ENCODE measurements at places on chromosomes 7 and 10.

GRCh38 chr10:36425131-36425797, 700.1 kb upstream of the ANKRD30A start:
- no peak for DNase-seq

GRCh38 chr7:72040641-72041040, 371.5 kb downstream of the CALN1 start:
- no peak for DNase-seq

DNA sequence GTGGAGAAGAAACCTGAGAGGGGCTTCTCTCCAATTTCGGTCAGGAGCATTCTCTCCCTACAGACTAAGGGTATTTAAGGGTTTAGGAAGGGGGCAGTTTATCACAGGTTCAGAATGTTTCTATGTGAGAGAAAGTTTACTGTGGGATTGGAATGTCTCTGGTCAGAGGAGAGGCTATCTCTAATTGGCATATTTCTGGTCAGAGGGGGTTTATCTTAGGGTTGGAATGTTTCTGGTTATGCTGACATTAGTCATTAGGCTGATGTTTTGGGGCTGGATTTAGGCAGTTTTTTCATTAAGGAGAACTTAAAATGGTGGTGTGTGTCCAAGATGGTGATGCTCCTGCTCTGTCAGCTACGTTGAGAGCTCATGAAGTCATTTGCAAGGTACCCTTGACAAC, 758.0 kb downstream of the TYW1 start:
- no peak for DNase-seq

DNA sequence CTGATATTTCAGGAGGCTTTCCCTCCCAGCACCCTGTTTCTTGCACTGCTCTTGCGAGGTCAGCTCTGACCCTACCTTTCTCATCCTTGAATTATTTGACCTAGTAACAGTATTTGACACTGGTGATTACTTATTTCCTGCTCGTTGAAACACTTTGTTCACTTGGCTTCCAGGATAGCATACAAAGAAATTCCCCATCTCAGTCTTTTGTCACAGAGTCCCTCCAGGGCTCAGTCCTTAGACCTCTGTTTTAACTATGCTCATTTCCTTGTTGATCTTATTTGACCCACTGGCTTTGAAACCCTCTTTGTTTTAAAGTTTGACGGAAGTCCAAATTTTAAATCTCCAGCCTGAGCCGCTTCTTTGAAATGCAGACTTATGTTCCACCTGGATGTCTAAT, 29.9 kb downstream of the BMPR1A start:
- no peak for DNase-seq

- DNase-seq = no peak
These were observed 58.5 kb upstream of the ECHDC3 start for GRCh38 chr10:11683529-11684320.

DNA sequence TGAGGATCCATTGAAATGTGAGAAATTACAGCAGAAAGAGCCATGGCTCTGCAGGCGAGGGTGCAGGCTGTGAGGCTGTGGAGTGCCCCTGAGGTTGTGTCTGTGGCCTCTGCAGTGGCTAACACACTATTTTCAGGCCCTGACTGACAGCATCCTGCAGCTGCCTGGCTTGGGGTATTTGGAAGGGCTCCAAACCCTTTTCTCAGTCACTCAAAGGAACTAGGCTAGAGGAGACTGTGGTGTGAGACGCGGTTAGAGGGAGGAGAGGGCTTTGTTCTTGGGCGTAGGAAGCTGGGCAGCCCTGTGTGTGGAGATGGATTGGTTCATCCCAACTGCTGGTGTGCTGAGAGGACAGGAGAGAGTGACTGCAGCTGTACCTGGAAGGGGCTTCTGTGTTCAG, 134.9 kb downstream of the RAMP3 start:
- peak; percentile 38 for DNase-seq

DNA sequence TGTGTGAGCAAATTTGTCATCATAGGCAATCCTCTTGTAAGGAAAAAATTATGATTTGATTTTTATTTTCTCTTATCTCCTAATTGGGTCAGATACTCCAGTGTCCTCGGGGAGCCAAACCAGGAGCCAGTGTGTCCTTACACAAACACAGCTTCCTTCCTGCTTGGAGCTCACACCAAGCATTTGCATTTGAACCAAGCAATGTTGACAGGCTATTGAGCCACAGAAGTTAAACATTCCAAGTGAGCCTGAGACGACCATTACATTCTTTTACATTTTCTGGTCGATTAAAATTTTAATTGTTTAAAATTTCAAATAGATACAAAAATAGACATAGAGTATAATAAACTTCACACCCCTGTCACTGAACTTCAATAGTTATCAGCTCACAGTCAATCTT, 194.8 kb downstream of the CFTR start:
- DNase-seq = no peak

DNA sequence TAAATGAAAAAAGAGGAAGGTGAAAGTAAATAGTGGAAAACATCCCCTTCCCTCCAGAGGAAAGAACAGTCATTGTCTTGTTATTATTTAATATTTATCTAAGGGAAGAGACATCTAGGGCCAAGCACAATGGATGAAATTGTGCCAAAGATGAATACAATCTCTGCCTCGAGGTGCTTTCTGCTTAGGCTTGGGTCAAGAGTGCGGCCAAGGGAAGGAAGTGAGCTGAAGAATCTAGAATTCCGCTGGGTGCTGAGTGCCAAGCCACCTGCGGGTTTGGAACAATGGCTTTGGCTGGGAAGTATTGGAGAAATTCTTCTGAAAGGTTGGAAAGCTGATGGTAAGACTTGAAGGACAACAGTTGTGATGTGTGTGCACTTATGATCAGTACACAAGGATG, 531.3 kb upstream of the FZD8 start:
- DNase-seq = no peak

DNA sequence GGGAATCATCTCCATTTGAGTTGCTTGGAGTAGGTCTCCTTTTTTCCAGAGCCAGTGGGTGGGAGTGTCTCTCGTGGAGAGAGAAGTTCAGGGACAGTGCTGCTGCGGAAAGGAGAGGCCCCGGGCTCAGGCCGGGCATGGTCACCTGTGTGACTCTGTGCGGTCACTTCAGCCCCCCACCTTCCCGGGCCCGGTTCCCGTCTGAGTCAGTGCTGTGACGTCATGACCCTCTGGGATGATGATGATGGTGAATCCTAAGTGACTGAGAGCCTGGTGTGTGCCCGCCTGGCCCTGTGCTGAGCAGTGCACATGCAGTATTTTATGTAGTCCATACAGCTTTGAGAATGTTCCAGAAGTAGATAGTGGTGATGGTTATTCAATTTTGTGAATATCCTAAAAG, 32.6 kb upstream of the AP5Z1 start:
- no peak for DNase-seq

- no peak for DNase-seq
These were observed 156.9 kb upstream of the C7orf33 start for GRCh38 chr7:148433521-148434180.

DNA sequence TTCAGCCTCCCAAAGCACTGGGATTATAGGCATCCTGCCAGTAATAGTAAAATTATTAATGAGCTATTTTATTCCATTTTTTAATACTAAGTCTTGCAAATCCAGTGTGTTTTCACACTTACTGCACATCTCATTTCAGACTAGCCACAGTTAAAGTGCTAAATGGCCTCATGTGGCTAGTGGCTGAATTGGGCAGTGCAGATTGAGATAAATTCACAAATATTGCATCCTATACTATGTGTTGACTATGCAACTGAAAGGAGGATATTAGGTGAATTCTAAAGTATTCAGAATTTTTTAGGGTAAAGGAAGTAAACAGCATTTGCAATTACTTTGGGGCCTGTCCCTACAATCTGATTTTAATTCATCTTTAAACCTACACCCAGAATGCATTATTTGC, 10.2 kb downstream of the APBB1IP start:
- no peak for DNase-seq

DNA sequence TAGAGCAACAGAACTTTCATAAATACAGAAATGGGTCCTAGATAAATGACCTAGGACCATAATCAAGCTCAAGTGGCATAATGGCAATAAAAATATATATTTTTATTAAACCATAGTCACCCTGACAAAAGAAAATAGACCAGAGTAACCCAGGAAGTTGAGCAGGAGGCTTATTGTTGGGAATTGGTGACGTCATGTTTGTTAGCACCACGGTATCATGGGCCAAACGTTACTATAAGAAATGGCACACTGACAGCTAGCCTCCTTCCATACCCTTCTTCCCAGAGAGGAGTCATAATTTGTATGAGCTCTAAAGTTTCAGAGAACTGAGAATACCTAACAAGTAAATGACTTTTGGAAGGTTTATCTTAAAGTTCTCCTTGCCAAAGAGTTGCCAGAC, 1698.2 kb downstream of the REEP3 start:
- no peak for DNase-seq

GRCh38 chr10:45227042-45227441, 88.4 kb downstream of the OR13A1 start:
- DNase-seq = no peak

DNA sequence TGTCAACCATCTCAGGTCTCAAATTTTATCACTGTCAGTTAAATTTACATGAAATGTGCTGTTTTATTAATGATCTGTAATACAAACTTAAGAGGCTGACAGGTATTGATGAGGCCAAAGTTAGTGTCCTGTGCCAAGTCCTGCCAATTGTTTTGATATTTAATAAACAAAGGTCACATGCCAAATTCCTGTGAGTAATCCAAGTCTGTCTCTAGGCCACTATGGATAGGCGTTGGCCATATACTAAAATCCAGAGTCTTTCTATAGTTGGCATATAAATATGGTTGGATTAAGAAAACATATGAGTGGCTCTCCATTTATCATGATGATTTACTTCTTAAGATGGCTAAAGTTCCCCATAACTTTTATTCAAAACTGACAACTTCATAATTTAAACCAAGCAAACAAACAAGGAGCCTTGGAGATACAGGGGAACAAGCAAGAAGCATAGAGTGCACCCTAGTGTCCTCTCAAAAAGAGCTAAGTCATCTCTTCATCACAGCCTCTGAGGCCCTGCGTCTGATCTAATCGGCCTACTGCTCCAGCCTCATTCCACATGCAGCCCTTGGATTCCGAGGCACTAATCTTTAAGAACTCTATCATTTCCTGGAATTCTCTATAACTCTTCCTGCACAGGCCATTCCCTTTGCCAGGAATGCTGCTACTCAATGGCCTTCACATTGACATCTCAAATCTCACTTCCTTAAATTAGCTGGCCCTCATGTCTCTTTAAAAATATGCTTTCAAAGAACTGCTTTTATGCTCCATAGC, 32.7 kb upstream of the NRCAM start:
- DNase-seq = no peak

- no peak for DNase-seq
These were observed 93.8 kb downstream of the MARCHF5 start for GRCh38 chr10:92384741-92385140.

GRCh38 chr10:18406136-18406535, 245.3 kb downstream of the NSUN6 start:
- DNase-seq = no peak

DNA sequence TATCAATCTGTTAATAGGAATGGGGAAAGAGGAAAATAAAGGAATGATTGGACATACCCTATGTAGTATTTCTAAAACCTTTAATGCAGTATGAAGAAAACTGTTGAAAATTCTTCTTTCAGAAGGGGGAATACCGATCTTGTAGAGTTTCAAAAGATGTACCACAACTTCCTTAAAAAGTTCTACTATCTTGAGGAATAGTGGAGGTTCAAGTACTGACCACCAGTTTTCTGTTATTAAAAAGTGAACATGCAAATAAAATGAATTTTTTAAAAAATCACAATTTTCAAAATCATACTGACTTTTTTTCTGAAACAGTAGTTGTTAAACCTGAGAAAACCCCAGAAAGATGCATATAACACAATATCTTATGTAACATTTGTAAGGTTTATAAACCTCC, 86.5 kb downstream of the HERC4 start:
- DNase-seq = no peak

DNA sequence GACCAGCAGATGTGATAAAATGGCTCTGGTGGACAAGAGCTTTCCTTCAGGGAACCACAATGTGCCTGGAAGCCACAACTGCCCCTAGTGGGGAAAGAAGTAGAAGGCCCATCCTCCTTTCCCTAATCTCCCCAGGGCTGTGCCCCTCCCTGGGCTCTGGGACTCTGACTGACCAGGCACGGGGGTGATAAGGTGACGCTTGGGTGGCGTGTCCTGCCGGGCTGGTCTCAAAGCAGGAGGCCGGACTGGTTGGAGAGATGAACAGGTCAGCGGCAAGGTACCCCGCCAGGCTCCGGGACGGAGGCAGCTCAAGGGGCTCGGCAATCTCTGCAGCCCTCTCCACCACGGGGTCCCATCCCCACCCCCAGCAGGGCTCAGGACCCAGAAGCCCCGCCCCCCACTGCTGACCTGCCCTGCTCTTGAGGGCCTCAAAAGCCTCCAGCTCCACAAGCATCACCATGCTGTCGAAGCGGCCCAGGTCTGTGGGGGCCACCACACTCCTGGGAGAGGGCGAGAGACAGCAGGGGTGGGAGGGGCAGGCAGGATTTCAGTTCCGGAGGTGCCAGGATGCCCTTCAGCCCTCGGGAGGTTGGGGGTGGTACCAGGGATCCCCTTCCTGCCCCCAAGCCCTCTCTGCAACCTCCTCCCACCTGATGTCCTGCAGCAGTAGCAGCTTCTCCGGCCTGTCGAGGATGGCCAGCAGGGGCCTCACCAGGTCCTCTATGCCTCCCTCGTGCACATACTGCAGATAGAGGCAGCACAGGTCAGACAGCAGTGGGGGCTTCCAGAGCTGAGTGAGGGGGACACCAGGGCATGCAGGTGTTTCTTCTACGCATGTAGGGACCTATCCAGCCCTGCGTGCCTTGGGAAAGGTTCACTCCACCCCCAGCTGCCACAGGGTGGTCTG, 12.2 kb downstream of the LZTS2 start:
- DNase-seq = no peak

- DNase-seq = no peak
These were observed 15.3 kb downstream of the NHLRC2 start for GRCh38 chr10:113869789-113870188.

DNA sequence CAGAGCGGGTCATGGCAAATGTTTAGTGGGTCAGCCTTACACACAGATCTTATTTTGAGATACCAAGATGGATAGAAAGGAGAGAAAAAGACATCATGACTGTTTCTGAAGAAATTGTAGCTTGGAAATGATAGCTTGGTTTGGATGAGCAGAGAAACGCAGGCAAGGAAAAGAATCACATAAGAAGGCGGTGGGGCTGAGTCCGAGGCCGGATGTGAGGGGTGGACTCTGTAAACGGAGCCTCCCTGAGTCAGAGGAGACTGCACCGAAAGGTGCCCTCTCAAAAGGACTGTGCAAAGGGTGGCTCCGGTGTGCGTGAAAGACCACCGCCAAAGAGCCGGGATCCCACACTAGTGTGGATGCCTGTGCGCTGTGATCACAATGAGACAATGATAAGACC, 53.7 kb downstream of the ADARB2 start:
- DNase-seq = no peak

DNA sequence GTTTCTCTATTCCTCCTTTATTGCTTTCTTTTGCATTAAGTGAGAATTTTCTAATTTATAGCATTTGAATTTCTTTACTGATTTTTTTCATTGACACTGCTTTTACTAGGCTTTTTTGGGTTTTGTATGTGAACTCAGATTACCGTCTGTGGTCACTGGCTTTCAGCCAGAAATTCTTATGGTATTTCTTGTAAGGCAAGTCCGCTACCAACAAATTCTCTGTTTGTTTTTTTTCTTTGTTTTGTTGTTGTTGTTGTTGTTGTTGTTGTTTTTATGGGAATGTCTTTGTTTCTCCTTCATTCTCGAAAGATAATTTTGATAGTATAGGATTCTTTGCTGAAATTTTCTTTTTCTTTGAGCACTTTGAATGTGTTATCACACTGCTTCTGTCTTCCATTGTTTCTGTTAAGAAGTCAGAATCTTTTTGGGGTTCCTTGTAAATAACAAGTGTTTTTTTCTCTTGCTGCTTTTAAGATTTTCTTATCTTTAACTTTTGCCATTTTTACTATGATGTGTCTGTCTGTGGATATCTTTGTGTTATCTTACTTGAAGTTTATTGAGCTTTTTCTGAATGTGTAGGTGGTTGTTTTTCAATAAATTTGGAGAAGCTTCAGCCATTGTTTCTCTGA, 7.2 kb downstream of the NET1 start:
- no peak for DNase-seq
